Mesothelial cell of epicardium (in vitro differentiated cells): ENCODE measurements at places on chromosomes 12 and 14.

GRCh38 chr12:2289525-2289924 lies 236.7 kb downstream of the CACNA1C start:
- no peak for DNase-seq

DNA sequence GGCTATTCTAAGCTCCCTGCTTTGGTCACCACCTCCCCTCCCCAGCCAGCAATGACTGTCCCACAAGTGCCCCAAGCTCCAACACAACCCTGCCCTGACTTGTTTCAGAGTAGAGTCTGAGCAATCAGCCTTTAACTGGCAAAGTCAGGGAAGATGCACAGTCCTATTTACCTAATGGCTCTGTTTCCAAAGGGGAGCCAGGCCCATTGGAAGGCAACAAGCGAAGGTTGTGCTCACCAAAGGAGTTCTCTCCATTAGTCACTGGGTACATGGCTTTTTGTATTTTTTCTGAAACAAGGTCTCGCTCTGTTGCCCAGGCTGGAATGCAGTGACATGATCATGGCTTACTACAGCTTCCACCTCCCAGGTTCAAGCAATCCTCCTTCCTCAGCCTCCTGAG lies 267.1 kb upstream of the CRY1 start:
- DNase-seq, result no peak

- no peak for DNase-seq
Measured at GRCh38 chr14:34794217-34794616, 79.8 kb upstream of the CFL2 start.

DNA sequence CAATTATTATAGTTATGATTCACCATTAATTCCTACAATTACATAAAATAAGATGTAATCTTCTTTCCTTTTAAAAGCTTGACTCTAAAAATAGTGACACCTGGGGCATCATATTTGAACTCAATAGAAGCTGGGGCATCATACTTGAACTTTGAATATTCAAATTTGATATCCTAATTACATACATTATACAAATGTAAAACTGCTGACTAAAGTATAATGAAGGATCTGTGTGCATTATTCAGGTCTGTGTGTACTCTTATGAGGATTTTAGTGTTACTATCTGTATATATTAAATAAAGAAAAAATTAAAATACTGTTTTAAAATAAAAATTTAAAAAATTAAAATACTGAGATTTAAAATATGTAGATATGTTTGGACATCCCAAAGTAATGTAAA lies 696.9 kb upstream of the FBXO33 start:
- DNase-seq, result no peak

GRCh38 chr14:89833120-89833532 lies 121.4 kb downstream of the EFCAB11 start:
- DNase-seq, result no peak

DNA sequence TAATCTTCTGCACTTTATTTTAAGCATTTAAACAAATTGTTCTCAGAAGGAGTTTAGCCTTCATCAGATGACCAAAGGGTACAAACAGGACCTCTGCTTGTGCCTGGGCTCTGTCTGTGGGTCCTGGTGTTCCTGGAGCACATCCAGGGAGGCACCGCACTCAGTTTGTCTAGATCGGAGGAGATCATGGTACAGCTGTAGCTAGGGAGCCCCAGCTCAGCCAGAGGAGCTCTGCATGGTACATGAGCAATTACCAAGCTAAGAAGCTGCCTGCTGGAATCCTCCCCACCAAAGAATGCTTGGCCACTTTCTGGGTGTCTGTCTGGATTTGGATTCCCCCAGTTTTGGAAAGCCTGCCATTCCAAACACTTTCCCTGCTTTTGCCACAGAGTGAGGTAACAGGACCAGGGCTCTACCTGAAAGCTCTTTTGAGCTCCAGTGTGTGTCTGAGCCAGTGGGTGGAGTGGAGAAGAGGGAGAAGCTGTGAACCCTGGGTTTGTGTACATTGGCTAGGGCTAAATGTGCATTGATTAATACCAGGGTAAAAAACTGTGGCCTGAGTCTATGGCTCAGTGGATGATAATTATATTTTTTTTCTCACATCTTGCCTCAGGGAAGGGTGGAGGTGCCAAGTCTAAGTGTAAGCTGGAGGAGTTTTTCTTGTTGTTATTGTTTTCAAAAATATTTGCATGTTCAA lies 163.7 kb upstream of the IGF1 start:
- no peak for DNase-seq

GRCh38 chr12:45669093-45669492 lies 60.4 kb upstream of the ARID2 start:
- no peak for DNase-seq

DNA sequence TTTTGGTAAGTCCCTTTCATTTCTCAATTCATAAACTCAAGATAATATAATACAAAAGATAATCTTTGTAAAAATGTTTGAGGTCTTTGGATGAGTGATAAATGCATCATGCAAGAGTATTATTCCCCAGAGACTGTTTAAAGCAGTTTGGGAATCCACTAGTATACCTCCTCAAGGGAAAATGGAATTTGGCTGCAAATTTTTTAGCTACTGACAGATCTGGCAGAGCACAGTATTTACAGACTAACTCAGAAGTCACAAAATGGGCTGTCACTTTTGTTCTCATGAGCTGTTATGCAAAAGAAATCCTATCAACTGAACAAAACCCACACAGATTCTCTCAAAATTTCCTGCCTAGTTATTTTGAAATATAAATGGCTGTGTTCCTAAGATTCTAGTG lies 9.9 kb downstream of the SPIC start:
- DNase-seq, result no peak

DNA sequence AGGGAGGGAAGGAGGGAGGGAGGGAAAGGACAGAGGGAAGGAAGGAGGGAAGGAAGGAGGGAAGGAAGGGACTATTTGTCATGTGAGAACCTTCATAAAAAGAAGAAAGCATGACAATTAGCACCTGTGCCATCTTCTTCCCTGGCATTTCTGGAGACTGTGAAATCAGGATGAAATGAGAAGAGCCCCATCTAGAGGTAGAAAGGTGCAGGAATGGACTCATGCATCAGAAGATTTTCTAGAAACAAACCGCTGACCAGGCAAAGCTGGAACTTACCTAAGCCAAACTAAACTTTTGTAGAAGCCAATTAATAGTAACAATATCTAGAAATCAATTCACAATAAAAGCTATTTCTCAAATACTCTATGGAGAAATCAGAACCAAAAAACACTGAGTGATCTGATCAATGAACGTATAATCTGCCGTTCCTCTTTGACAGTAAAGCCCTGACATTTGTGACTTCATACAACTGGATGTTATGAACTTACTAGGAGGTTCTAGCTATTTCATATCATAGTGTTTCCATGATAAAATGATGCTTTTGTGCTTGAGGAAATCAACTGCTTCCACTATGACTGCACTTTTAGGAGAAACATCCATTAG lies 24.4 kb upstream of the CRACR2A start:
- no peak for DNase-seq

DNA sequence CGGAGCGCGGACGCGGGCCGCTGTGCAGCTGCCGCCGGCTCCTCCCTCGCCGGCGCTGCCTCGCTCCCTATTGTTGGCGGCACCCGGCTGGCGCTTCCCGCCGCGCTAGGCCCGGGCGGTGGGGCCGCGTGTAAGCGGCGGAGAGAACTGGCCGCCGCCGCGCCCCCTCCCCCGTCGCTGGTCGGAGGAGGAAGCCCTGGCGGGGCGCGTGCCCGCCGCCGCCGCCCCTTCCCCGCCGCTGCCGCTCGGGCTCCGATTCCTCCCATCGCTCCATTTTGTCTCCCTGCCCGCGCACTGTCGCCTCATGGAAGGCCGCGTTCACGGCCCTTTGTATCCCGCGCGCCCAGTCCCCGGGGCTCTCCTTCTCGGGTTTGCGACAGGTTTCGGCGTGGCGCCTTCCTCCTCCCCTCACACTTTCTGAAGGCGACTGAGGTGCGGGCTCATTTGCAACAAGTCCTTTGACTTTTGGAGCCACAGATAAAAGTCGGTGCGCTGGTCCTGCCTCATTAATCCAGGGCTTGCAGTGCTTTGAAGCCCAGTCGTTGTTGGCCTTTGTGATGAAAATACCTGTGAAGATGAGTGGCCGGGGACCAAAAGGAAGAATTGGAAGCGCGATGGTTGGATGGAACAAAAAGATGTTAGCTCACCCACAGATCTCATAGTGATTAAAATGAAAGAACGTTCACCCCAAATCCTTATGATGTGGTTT lies 707 bp downstream of the CPSF6 start:
- peak; percentile 59 for DNase-seq

GRCh38 chr12:131120831-131121271 lies 167.1 kb downstream of the ADGRD1 start:
- DNase-seq, result no peak

GRCh38 chr14:93276031-93276716 lies 56.7 kb downstream of the BTBD7 start:
- DNase-seq, result no peak

- DNase-seq, result no peak
Measured at GRCh38 chr12:64889434-64890216, 65.2 kb downstream of the TBC1D30 start.

- no peak for DNase-seq
Measured at GRCh38 chr12:114335607-114336006, 70.3 kb downstream of the TBX5 start.

- DNase-seq, result no peak
Measured at GRCh38 chr12:75990189-75990912, 41.2 kb downstream of the PHLDA1 start.

DNA sequence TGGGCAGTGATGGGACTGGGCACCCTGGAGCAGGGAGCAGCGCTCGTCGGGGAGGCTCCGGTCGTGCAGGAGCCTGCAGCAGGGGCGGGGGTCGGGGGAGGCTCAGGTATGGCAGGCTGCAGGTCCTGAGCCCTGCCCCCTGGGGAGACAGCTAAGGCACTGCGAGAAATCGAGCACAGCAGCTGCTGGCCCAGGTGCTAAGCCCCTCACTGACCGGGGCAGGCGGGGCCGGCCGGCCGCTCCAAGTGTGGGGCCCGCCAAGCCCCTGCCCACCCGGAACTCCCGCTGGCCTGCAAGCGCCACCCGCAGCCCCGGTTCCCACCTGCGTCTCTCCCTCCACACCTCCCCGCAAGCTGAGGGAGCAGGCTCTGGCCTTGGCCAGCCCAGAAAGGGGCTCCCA lies 326.8 kb upstream of the TMTC1 start:
- DNase-seq, result no peak

DNA sequence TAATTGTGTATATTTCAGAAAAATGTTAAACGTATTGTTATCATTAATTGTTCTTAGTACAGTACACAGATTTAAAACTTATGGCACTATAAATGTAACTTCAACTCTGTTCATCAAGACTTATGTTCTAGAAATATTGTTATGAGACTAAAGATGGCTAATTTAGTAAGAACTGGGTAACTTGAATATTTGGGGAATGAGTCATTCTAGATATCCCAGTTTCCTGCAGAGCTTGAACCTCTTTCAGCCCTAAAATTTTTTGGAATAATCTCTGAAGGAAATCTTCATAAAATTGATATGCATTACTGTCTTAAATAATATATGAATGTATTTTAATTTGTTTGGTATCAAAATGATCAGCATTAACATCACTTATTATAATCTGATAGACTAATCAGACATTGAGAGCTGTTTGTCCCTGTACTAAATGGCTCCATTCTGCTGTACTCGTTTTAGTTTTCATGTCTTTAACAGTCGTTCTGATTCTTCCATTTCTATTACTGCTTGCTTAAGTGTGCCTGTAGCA lies 87.1 kb downstream of the VEZT start:
- no peak for DNase-seq

- DNase-seq, result no peak
Measured at GRCh38 chr12:110829308-110829707, 17.5 kb upstream of the CCDC63 start.

DNA sequence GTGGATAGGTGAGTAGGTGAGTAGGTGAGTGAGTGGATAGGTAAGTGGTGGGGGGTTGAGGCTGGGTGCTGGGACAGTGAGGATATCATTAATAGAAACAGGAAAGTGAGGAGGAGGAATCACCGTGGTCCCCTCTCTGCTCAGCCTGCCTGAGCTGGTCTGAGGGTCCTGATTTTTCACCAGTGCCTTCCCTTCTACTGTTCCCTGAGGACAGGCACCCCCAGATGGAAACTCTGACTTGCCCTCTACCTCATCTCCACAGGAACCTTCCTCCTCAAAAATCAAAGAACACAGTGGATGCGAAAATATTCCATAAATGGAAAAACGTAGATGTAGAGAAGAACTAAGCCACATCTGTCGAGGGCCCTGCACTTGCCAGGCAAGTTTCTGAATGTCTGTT lies 1.9 kb downstream of the GPR68 start:
- DNase-seq, result no peak

DNA sequence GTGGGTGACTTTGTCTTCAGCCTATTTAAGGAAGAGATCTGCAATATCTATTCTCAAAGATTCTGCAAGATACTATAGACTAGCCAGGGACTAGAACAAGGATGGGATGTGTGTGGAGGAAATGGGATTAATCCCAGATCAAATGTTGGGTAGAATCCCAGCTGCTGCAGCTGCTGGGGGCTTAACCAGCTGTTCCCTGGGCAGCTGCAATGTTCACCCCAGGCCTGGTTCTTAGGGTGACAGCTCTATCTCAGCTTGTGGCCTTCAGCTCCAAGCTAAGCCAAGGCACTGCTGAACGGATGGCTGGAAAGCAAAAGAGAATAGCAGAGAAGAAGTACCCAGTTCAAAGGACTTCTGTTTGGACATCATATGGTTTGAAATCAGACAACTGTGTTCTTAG lies 10.0 kb upstream of the RHEBL1 start:
- no peak for DNase-seq

DNA sequence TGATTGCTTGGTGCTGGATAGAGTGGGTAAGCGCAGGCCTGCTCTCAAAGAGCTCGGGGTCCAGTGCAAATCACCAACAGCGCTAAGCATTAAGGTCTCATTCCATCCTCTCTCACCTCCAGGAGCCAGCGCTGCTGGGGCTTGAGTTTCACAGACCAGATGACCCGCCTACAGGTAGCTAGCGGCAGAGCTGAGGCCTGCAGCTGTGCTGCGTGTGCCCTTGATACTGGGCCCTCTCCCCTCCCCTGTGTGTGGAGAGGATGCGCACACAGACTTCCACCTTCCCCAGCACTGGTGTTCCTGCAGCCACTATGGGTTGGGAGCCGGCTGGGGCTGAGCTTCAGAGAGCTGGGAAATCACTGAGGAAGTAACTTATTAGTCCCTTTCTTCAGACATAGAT lies 149.9 kb downstream of the CALM1 start:
- no peak for DNase-seq

- DNase-seq, result no peak
Measured at GRCh38 chr12:54390176-54390667, 5.7 kb upstream of the ZNF385A start.

GRCh38 chr12:69464428-69464827 lies 5.8 kb upstream of the FRS2 start:
- no peak for DNase-seq

GRCh38 chr12:46553266-46553665 lies 180.7 kb upstream of the SLC38A2 start:
- no peak for DNase-seq

DNA sequence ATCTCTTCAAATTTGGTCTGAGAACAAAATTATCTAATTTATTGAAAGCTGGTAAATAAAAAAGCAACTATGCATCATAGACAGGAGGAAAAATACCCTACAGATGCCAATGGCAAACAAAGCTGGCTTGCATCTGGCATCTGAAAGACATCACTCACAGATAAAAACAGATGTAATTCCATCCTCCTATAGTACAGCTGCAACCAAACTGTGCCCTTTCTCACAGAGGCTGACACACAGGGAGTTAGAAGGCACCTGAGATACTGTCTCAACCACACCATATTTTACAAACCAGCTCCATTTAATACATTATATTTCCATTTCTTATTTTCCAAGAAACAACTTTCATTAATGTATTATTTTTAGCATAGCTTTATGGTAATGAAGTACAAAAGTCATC lies 39.4 kb downstream of the DUSP16 start:
- no peak for DNase-seq

- no peak for DNase-seq
Measured at GRCh38 chr12:75981247-75982168, 50.1 kb downstream of the PHLDA1 start.

- DNase-seq, result no peak
Measured at GRCh38 chr12:39176356-39176755, 266.6 kb downstream of the KIF21A start.
